ENCODE measurements at places on chromosomes 7 and 10. TPM values are rescaled to one million over a fixed set of nuclear protein-coding genes. Genes with fewer than 3 reads are reported as not detected.
A peak's percentile ranks its signal among the peaks of the same experiment; 100 is the strongest.

The PAPOLB gene
- under 0.01 TPM for total RNA-seq

The ELN gene
- 2.1 TPM for total RNA-seq

The TMEM225B gene
- total RNA-seq, result 1.2 TPM

DNA sequence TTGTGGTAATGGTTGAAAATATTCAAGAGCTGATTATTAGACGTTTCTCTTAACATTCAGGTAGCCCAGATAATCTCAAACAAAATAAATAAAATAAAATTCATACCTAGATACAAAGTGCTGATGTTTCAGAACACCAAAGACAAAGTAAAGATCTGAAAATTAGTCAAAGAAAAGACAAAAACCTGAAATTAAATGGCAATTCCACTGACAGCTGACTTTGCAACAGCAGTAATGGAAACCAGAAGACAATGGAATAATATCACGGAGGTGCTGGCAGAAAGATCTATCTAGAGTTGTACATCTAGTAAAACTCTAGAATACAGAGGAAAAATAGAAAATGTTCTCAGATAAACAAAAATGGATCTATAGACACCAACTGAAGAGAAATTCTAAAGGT is 58.0 kb upstream of the IKZF1 start:
- H3K27ac ChIP-seq, result no peak overlapping the region
- no peak for DNase-seq
- no peaks in the 10 kb centered on the region for H3K27me3 ChIP-seq
- no peak overlapping the region for H3K4me3 ChIP-seq
- no peaks in the 10 kb centered on the region for H3K36me3 ChIP-seq

DNA sequence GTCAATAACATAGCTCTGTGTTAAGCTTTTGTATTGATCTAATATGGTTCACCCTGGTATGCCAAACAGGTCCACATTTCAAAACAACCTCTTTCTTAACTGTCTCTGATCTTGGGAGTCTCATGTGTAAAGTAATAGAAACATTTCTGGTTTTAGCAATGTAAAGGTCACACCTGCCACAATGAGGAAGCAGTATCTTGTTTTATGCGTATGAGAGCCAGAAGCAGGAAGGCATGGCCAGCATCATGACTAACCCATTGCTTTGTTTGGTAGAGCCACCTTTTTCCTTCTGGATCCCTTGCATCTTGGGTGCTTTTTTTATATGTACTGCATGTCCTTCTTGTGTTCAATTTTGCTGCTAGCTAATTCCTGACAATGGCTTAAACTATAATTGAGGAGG is 411.3 kb upstream of the SEMA3C start:
- H3K4me1 ChIP-seq, result peaks cover 2% of the 10 kb centered on the region
- H3K27me3 ChIP-seq, result no peaks in the 10 kb centered on the region
- no peaks in the 10 kb centered on the region for H3K36me3 ChIP-seq

GRCh38 chr7:43044511-43044910 is 67.9 kb upstream of the HECW1 start:
- H3K4me1 ChIP-seq, result no peaks in the 10 kb centered on the region
- peak; percentile 4 for DNase-seq
- H3K36me3 ChIP-seq, result no peaks in the 10 kb centered on the region
- H3K27me3 ChIP-seq, result no peaks in the 10 kb centered on the region
- H3K27ac ChIP-seq, result no peak overlapping the region

DNA sequence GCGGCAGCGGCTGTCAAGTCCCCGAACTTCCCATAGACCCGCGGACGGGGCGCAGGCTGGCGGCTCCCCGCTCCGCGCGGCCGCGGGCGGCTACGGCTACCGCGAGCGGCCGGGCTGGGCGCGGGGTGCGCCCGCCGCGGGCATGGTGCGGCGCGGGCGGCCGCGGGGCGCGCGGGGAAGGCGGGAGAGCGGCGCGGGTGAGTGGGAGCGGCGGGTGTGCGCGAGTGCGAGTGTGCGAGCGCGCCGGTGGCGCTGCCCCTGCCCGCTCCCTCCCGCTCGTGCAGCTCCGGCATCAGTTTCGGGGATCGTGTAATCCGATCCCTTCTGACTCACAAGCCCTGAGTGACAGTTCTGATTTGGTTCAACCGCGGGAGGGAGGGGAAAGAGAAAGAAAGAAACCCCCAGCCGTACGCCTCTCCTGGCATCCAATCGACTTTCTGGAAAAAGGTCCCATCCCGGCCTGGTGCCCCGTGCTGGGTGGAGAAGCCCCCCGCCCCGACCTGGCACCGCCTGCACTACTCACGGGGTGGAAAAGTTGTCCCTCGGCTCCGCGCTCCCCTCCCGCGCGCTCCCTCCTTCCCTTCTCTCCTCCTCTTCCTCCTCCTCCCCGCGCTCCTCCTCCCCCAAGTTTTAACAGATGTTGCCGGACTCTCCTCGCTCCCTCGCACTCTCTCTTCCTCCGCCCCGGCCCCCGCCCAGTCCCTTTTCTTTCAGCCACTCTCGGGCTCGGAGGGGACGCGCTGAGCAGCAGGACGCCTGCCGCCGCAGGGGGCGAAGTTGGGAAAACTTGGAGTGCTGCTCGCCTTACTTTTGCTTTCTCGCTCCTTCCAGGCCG is at the start of gene GLI3:
TSS of gene GLI3 (minus strand) at position 234 of the 835 bp plus-strand sequence. CDS start 13,956 bp downstream, outside the sequence.
- peak within 1 kb of the TSS; percentile 85 for H3K4me3 ChIP-seq
- H3K27me3 ChIP-seq, result no peaks in the 10 kb centered on the region
- no peaks in the 10 kb centered on the region for H3K36me3 ChIP-seq
- peak within 1 kb of the TSS; percentile 93 for H3K27ac ChIP-seq

Measured in fibroblast of lung (primary cell).